Epithelial cell of esophagus (primary cell): ENCODE measurements at places on chromosomes 2 and 18.

GRCh38 chr2:152534460-152535135 is 182.7 kb downstream of the PRPF40A start:
- no peak for DNase-seq

DNA sequence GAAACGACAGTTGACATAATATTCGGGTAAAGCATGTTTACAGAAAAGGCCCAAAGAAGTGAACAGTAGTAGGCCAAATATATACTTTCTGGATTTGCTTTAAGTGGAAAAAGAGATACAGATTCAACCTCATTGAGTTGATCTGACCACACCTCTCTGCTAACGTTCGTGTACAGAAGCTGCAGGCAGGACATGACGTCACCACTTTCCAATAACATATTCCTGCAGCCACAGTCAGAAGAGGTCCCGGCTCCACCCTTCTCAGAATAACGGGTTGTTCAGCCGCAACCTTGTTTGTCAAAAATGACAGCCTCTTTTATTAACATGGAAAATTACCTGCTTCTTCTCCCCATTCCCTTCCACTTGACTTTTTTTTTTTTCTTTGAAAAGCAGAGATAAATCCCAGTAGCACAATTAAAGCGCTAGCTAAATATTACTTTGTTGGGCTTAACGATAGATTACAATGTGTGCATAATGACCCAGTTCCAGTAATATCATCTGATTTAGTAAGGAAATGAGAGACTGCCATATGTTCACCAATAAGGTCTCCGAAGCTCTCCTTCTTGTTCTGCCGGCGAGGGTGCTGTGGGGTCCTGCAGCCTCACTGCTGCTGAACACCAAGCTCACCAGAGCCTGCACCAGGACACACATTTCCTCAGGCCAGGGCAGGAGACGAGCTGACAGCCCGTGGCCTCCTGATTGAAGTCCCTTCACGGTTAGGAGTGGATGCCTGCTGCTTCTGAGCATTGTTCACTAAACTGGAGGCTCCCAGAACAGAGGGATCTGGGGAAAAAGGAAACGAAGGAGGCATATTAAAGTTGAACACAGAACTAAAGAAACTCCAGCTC is 451.0 kb upstream of the SALL3 start:
- DNase-seq = no peak

DNA sequence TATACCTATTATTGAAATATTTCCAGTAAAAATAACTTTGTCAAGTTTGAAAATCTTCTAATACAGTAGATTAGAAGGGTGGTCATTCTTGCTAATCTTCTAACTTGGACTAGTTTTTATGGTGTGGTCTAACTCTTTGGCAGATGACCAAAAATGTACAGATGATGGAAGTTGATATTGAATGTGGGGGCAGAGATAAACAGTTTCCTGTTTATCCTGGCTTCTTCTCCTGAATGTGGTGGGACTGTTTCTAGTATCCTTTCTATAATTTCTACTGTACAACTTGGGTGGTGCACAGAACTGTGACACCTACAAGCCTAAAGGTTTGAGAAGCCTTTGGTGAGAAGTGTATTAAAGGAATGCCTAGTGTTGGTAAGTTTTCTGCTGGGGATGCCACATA is 178.7 kb downstream of the PDE11A start:
- DNase-seq = no peak

GRCh38 chr2:212958757-212959295 is 192.6 kb downstream of the IKZF2 start:
- peak; percentile 66 for DNase-seq

- DNase-seq = no peak
These were observed 31.7 kb downstream of the HRH4 start for GRCh38 chr18:24491927-24492834.

GRCh38 chr18:23302851-23303527 is 150.1 kb upstream of the RIOK3 start:
- peak; percentile 71 for DNase-seq

DNA sequence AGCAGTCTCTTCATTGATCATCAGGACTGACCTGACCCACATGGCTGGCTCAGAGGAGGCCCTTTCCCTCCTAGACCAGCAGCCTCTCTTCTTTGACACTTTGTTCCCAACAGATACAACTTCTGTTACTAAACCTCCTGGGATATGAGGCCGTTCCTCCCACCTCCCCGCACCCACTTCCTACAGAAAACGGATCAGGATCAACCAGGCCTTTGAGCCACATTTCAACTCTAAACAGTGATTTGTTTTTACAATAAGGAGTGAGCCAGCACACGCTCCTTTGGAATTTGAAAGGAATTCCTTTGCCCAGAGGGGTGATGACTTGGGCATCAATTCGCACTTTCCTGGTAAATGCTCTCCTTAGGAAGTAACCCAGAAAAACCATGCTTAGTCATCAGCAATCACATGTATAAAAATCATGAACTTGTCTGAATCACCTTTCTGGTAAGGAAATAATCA is 180.4 kb downstream of the FAM124B start:
- DNase-seq = peak; percentile 98

DNA sequence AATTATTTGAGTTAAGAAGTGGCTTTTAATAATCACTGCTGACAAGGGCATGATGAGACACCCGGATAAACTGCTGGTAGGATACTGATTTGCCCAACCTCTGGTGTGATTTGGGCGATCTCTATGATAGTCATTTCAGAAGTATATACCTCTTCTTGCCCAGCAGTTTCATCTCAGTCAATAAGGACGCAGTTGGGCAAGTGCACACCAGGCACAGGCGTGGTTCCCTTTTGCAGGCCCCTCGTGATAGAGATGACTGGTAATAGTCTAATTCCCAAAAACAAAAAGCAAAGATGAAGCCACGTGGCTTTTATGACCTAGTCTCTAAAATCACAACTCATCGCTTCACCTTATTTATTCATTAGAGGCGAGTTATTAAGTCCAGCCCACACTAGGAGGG is 246.4 kb downstream of the PRKCE start:
- no peak for DNase-seq

DNA sequence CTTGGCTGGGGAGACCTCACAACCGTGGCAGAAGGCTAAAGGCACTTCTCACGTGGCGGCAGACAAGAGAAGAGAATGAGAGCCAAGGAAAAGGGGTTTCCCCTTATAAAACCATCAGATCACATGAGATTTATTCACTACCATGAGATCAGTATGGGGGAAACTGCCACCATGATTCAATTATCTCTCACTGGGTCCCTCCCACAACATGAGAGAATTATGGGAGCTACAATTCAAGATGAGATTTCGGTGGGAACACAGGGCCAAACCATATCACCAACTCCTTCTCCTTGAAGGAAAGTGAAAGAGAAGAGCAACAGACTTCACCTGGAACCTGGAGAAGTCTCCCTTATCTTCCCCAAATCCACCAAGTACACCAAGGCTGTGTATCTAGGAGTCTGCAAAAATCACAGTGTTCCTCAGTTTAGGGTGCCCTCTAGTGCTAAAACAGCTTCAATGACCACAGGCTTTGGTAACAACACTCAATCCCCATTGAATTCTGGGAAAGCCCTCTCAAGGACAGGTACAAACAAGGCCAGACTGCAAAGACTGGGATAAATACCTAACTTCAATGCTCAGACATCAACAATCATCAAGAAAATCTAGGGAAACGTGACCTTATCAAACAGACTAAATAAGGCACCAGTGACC is 148.8 kb upstream of the SRD5A2 start:
- DNase-seq = peak; percentile 66

DNA sequence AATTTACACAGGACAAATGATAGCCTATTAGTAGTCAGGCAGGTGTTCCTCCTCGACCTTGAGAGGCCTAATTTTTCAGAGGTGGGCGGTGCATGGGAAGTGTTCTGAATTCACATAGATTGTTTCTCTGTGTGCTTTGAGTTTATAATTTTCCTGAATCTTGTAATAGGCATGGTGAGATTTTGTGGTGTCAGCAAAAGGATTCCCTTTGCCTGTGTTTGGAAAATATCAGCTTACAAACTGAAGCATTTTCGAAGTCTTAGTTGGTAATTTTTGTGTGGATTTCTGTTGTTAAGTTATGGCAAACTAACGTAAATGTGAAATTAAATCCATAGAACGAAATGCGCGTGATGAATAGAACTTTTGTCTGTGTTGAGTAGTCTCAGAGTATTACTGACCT is 194.0 kb upstream of the RBMS1 start:
- DNase-seq = no peak

GRCh38 chr18:58152891-58153290 is 108.9 kb downstream of the NEDD4L start:
- DNase-seq = peak; percentile 56

GRCh38 chr2:178194600-178195389 is 483 bp downstream of the OSBPL6 start:
- DNase-seq = peak; percentile 67

GRCh38 chr18:39799006-39799405 is 2156.0 kb upstream of the PIK3C3 start:
- DNase-seq = peak; percentile 75

- no peak for DNase-seq
These were observed 38.5 kb downstream of the MERTK start for GRCh38 chr2:111936881-111937280.

GRCh38 chr2:165634855-165635254 is 159.2 kb downstream of the GALNT3 start:
- peak; percentile 44 for DNase-seq

- no peak for DNase-seq
These were observed 21.5 kb upstream of the MYCN start for GRCh38 chr2:15918761-15919356.

GRCh38 chr2:116491292-116491691 is 1323.2 kb upstream of the DDX18 start:
- DNase-seq = no peak

- peak; percentile 74 for DNase-seq
These were observed 251.9 kb downstream of the FBXO15 start for GRCh38 chr18:73895701-73896100.

- DNase-seq = peak; percentile 89
These were observed 45.6 kb upstream of the SELENOI start for GRCh38 chr2:26300234-26300925.

DNA sequence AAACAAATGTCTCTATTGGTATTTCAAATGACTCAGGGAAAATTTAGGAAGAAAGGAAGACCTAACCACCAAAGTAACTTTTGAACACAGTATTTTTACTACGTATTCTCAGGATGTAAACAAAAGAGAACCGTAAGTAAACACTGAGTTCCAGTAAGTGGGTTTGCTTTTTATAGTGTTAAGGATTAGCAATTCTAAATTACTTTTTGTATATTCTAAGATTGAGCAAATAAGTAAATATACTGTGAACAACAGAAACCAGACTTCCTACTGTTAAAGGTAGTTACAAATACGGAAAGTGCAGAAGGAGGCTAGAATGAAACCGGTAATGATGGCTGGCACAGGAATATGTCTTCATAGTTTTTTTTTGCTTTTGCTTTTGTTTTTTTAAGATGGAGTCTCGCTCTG is 31.5 kb downstream of the SESTD1 start:
- no peak for DNase-seq

DNA sequence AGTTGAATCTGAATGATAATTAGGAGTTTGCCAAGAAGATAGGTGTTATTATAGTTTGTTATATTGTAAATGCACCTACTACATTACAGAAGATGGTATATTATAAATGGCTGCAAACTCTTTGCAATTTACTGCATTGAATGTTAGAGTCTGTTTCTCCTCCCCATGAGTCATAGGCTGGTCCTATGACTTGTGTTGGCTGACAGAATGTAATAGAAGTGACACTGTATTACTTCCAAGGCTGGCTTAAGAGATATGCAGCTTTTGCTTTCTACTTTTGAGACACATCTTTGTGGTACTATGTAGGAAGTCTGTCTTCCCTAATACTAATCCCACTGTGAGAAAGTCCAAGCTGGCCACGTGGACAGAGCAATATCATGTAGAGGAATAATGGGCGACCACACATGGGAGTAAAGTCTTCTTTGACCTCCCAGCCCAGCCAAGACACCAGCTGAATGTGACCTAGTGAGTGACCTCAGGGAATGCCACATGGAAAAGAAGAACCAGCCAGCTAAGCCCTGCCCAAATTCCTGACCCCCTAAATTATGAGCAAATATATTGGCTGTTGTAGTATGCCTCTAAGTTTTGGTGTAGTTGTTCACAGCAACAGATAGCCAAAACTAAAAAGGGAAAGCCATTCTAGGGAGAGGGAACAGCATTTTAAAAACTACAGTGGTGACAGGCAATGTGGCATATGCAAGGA is 6.8 kb upstream of the DDX1 start:
- DNase-seq = peak; percentile 54

DNA sequence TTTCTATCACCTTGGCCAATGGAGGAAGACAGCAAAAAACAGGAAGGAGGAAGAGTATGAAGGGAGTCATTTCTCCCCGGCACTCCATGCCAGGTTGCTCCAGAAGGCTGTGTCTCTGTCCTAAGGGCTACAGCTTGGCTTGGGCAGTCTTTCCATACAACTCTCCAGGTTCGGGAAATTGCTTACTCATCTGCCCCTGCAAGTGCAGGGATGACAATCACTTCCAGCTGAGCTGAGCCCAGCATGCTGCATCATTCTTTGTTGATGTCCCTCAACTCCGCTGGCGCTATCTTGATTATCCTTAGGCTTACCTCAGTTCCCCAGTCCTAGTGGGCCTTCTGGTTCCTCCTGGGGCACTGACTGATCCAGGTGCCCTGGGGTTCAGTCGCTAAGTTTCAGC is 86.9 kb upstream of the COPS8 start:
- peak; percentile 33 for DNase-seq

- no peak for DNase-seq
These were observed 34.7 kb upstream of the GPR17 start for GRCh38 chr2:127611076-127611925.

- no peak for DNase-seq
These were observed 14.6 kb downstream of the ADI1 start for GRCh38 chr2:3504741-3505140.

- no peak for DNase-seq
These were observed 19.3 kb downstream of the STK36 start for GRCh38 chr2:218691234-218691633.

GRCh38 chr2:99067871-99068625 is 73.5 kb upstream of the C2orf15 start:
- DNase-seq = no peak

- peak; percentile 10 for DNase-seq
These were observed 141.3 kb downstream of the NCK2 start for GRCh38 chr2:105886029-105886454.

DNA sequence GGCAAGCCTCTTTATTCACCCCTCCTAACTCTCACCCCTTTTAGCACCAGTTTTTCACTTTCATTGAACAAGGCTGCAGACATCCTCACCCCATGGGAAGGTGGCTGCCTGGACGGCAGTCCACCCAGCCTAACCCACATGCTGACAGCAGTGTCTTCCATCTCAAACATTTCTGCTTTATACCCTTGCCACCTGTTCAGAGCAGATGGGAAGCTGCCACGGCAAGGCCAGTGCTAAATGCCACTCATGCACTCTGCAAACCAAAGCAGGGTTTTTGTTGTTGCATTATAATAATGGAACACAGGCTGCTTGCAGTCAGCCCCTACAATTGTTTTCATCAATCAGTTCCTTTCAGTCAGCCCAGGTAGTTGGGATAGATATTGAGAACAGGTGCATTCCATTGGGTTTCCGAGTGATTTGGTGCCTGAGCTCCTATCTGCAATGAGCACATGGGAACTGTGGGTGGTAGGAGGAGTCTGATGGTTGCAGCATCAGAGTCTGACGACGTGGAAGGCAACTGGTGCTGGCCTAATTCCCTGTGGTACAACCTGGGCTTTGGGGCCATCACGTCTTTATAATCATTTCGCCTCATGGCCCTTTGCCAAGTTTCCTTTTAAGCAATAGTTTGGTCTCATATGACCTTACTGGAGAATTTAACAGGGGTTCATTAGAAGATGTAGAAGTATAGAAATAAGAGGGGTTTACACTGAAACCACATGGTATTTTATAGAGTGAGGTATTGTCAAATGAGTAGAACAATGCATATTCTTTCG is 252.5 kb upstream of the SP5 start:
- DNase-seq = no peak
